ENCODE measurements at places on chromosomes 3 and 15.

DNA sequence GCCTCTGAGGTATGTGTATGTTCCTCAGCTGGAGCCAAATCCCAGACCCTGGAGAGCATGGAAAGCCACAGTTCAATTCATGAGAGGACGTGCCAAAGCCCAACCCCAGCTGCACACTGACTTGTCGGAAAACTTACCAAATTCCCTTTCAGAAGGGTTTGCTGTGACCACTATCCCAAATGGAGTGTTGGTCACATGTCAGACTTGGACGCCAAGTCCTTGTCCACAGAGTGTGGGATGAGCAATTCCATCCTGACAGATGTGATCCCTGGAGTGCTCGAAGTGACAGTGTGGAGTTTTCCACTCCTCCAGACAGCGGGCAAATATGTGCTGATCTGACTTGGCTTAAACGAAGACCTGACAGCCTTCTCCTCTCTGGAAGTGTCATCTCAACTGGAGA, 71.2 kb downstream of the RORA start:
- DNase-seq: no peak

DNA sequence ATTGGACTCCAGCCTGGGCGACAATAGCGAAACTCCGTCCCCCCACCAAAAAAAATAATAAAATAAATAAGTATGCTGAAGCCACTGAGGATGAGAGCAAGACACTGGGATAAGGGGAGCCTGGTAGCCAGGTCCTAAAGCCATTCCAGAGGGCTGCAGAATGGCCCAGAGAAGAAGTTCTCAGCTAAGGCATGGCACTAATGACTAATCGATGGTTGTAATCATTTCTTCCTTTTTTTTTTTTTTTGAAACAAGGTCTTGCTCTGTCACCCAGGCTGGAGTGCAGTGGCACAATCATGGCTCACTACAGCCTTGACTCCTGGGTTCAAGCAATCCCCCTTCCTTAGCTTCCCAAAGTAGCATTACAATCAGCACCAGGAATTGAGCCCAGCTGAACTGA, 25.6 kb upstream of the ZNF774 start:
- DNase-seq: no peak

- no peak for DNase-seq
Observed at GRCh38 chr3:165259541-165260193, 63.5 kb upstream of the SLITRK3 start.

DNA sequence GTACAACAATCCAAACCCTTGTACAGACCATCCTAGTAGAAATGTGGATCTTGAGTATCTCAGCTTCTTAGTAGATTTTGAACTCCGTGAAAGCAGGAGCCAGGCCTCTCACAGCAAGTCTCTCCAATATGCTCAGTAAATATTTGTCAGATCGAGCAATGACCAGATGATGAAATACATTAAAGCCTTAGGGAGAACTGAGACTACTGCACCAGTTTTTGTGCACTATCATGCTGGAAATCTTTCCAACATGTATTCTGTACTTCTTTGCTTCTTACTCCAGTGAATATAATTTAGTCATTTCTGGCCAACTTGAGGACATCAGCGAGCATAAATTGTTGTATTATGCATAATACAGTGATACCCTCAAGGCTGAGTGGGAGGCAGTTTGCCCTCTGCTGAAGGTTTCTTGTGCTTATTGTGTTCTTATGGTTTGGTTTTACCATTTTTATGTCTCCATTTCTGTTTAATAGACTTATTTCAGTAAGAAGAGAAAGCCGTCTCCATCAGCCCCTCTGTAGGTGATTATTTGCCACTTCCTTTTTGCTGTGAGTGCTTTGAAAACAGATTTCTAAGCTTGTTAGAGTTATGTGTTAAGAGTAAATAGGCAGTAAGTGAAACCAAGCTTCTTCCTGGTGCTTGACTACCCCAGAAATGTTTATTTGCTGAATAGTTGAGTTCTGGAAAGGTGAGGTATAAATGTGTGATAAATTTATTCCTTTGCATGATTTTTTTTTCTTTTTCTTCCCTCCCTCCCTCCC, 147.1 kb downstream of the PGPEP1L start:
- DNase-seq: no peak

GRCh38 chr15:52672661-52673060, 6.5 kb downstream of the ATOSA start:
- DNase-seq: no peak

DNA sequence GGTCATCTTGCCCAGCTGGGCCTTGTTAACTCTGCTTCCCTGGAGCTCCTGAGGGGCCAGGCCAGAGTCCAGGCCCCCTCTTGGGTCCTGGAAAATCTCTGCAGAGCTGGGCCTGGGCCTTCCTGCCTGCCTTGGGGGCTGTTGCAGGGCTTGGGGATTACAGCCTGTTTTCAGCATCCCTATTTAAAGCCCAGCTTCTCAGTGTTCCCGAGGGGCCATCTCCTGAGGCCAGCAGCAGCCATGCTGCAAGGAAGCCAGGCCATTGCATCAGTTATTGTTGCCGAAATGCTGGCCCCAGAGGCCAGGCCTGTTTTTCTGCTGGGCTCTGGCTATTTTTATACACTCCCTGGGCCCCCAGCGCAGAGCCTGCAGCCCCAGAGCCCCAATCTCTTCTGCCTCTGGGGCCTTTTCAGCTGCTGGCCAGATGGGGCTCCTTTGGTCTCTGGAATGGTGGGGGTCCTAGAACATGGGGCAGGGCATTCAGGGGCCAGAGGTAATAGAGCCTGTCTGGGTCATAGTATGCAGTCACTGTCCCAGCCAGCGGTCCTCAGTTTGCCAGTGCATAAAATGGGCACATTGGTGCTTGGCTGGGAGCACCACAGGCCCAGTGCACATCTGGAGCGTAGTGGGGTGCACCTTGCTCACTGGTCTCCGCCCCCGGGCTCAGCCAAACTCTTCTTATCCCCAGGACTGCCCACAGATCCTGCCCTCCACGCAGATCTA, 28.5 kb downstream of the PLXNA1 start:
- no peak for DNase-seq

DNA sequence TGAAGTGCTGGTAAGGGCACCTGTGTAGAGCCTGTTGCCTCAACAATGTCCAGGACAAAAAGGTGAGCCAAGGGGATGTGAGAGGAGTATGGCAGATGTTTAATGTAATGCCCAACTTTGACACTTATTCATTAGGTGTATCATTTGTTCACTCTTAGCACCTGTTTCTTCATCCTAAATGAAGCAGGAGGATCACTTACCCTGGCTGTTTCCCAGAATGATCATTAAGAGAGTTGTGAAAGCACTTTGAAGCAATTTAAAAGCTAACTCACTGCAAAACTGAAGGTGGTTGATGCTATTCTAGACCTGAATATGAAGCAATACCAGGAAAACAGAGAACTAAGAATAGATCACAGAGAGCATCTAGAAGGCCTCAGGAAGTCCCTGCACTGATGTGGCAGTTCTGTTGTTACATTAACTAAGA, 3.4 kb upstream of the HHLA2 start:
- DNase-seq: no peak

DNA sequence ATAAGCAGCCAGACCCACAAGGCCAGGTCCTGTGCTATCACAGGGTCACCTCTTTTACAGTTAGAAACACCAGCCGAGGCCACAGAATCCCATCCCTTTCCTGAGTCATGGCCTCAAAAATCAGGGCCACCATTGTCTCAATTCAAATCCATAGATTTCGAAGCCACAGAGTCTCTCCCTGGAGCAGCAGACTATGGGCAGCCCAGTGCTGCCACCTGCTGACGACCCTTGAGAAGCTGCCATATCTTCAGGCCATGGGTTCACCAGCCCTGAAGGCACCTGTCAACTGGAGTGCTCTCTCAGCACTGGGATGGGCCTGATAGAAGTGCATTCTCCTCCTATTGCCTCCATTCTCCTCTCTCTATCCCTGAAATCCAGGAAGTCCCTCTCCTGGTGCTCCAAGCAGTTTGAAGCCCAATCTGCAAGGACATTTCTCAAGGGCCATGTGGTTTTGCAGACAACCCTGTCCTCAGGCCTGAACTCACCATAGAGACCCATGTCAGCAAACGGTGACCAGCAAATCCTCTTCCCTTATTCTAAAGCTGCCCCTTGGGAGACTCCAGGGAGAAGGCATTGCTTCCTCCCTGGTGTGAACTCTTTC, 39.6 kb downstream of the TGM4 start:
- DNase-seq: peak; percentile 48

DNA sequence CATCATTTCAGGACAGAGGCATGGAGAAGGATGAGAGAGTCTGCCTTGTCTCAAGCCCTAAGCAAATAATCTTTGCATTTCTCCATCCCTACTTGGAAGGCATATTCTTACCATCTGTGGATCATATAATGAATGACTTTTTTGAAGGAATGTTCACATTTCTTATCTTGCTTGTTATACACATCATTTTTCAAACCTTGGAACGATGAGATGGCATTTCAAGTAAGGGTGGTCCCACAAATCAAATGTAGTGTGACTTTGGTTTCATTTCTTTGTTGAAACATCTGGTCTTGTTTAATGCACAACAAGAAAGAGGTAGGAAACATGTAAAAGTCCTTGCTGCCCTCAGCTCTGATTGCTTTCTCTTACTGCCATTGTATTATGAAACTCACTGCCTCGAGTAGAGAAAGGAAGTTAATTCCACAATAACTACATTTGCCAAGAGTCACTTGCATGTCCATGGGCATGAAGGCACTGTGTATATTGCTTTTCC, 32.1 kb downstream of the RBMS3 start:
- DNase-seq: no peak

- no peak for DNase-seq
Observed at GRCh38 chr3:98151241-98151640, 4.0 kb downstream of the OR5H14 start.

DNA sequence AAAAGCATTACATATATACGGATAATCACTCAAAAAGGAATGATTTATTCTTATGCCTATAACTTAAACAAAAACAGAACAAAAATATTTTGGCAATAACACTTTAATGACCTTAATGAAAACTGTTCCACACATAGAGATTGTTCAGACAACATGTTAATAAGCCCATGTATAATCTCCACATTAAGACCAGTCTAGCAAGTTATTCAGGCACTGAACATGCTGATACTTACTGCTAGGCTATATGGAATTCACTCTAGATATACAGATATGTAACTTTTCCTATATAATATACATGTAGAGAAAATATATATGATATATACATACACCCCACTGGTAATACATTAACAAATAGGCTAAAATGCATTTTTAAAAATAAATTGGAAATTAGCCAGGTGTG, 43.8 kb upstream of the USP50 start:
- DNase-seq: no peak

DNA sequence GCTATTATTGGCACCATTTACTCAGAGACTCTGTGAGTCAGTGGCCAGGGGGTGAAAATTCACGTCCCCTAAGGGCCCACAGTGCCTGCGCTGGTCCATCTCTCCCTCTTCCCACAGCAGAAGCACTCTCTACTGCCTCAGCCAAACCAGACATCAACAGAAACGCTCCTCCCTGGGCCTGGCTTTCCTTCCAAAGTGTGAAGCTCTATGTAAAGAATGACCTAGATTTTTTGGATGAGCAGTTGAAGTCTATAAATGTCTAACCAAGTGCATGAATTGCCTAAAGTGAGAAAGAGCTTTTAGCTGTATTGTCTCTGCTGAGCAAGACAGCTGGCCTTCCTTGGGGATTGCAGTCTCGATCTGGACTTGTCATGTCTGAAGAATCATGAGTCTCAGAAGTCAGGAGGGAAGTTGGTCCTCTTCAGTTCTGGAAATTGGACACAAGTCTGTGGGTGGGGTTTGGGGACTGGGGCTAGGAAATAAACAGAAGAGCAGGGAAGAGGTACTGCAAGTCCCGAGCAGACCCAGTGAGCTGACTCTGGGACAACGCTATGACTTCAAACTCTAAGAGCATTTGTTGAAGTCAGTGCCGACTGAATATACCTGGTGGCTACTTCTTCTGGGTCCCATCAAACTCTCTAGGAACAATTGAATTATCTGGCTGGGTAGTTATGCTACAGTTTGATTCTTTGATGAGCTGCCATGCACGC, 29.0 kb downstream of the RASGRP1 start:
- no peak for DNase-seq

DNA sequence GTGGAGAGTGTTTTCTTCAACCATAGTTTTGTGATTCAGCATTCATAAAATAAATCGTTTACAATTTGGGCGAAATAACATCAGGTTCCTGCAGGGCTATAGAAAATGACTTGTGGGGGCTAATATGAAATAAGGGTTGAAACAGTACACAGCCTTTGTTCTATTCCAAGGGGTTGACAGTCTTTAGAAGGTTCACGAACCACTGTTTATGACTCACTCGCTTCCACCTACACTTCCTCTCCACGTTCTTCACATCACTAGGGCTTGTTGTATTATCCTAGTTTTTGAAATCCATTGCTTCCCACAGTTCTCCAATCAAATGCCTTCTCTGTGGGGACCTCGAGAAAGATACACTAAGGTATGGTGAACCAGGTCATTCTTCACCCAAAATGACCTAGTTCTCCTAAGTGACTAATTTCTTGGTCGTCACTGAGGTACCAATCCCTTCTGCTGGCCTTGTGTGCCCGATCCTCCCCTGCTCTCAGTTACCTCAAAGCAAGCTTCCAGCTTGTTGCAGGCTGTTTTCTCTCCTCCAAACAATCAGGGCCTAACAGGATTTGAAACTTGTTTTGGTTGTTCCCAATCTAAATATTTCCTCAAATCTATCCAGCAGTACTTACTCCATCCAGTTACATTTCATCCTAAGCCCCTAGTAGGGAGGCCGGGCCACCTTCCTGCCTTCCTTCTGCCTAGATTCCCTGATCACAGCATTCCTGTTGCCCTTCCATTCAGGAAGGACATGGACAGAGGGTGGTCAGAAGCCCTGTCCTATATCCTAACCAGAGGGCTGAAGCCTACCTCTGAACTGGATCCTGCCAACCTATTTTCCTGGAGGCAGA, 23.1 kb upstream of the TBL1XR1 start:
- no peak for DNase-seq

- no peak for DNase-seq
Observed at GRCh38 chr3:137222736-137223225, 265.0 kb downstream of the IL20RB start.

DNA sequence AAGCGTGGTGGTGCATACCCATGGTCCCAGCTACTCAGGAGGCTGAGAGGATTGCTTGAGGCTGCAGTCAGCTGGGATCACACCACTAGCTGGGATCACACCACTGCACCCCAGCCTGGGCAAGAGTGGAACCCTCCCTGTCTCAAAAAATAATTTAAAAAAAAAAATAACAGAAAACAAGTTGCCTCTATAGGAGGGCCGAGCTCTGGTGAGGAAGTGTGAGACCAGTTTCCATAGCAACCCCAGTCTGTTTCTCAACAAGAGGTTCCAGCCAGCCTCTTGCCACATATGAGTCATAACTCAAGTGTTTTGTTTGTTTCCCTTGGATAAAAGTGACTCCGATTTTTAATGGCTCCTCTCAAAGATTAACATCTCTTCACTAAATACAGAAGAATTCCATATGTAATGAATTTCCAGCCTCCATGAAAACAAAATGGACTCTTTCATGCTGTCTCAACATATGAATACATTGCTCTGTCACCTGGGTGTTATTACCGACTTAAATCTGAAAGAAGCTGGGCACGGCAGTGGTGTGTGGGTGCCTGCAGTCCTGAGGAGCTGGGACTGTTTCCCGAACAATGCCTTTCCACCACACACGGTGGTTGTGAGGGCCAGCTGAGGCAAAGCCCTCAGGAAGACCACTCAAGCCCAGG, 19.7 kb downstream of the TMEM43 start:
- peak; percentile 23 for DNase-seq

GRCh38 chr3:59920822-59921221, 871.0 kb upstream of the CFAP20DC start:
- no peak for DNase-seq

Data from activated T-cell treated with anti-CD3 and anti-CD28 coated beads for 48 hours (primary cell).